Kidney epithelial cell (primary cell): ENCODE measurements at places on chromosomes 7 and 10.

- no peak for DNase-seq
These were observed 206.5 kb upstream of the CNTNAP2 start for GRCh38 chr7:145909991-145910513.

DNA sequence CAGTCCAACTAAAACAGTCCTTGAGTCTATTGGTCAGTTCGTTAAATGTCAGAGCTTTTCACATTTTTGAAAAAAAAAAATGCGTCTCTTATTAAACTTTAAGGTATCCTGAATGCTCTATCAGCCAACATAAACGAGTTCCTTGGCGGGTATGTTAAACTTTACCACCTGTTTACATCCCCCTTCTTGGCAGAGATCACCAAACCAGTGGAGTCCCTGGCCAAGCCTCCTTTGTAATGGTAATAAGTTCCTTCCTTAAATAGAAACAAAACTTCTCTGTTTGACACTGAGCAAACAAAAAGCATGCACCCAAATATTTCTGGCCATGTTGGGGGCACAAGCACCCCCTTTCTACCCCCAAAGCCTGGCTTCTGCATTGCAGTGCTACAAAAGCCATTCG is 3.2 kb downstream of the TRIL start:
- DNase-seq: no peak

GRCh38 chr7:88912852-88913251 is 117.3 kb upstream of the TEX47 start:
- DNase-seq: no peak

DNA sequence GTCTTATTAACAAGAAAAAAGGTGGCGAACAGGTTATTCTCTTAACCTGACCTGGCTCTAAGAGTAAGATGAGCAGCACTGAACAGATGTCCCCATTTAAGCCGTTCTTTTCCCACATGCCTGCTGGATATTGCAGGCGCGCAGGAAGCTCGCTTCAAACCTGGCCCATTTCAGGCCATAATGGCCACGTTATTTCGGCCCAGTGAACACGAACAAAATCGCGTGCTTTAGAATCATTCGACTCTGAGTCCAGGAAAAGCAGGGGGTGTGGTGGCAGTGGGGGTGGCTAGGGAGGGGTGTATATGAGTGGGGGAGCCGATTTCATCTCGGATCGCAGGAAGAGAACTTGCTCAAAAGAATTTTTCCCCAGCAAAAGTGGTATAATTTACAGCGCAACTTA is 6.6 kb upstream of the SP8 start:
- DNase-seq: no peak

GRCh38 chr10:86265895-86266259 is 100.7 kb downstream of the GRID1 start:
- no peak for DNase-seq

DNA sequence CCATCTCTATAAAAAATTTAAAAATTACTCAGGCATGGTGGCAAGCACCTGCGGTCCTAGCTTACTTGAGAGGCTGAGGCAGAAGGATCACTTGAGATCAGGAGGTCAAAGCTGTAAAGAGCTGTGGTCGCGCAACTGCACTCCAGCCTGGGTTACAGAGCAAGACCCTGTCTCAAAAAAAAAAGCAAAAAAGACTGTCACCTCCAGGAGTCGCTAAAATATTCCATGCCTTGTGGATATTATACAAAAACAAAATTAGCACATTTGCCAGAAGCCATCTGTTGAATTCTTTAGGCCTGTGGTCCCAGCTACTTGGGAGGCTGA is 87.0 kb upstream of the SDK1 start:
- DNase-seq: no peak

DNA sequence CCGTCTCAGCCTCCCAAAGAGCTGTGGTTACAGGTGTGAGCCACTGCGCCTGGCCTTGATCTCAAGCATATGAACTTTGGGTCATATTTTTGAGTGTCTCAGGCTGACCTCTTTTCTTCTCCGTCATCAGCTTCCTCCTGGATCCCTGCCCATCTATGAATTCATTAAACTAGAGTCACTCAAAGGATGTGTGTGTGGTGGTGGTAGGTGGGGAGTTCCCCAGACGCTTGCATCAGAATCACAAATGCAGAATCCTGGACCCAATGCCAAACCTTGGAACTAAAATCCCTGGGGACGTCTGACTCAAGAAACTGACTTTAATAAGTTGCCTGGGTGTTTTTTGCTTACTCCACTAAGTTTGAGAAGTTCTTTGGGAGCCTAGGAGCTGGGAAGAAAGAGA is 6.7 kb upstream of the CREB5 start:
- DNase-seq: no peak

- DNase-seq: no peak
These were observed 268.9 kb upstream of the KLF6 start for GRCh38 chr10:4053940-4054339.

- no peak for DNase-seq
These were observed 19.7 kb downstream of the CLRN3 start for GRCh38 chr10:127872871-127873600.

- no peak for DNase-seq
These were observed 55.6 kb downstream of the DNAJB6 start for GRCh38 chr7:157392256-157393037.

DNA sequence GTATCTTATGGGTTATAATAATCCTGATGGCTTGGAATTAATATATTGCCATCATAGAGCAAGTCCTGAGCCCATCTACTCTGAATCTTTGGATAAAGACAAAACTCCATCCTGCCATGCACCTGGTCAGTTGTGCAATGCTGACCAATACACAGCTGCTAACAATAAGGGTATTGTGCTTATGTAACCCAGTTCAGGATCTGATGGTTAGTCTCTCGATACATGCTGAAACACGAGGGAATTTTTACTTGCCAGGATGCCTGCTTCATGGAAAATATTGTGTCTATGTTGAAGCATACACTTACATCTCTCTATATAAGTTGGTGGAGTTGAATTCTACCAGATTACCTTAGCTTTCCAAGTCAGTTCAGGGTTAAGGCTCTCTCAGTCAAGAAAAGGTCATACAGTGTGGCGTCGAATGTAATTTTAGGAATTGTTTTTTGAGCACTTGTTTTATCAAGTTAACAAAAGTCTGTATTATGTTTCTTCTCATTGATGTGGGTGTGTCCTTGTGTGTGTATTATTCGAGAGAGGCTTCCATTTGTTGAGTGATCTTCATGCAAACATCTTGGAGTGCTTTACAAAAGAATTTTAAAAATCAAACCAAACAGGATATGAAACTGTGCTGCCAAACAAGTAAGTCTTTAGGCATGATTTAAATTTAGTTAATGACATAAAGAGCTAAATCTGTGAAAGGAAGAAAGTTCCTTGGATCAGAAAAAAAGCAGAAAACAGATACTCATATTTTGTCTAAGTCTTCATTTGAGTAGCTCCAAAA is 449.1 kb downstream of the SUGCT start:
- no peak for DNase-seq

DNA sequence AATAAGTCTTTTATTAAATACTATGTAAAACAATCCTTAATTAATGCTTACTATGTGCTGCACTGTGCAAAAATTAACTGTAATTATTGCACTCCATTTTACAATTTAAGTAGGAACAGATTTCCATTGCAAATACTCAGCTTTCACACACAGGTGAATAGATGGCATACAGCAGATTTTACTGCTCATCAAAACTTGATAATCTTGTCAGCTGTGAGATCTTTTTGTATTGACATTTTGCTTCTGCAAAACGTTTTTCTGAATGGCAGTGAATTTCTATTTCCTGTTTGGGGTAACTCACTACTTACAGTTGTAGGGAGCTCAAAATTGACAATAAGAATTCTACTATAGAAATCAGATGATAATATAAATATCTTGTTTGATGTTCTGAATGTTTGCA is 220.0 kb upstream of the MAGI2 start:
- no peak for DNase-seq

DNA sequence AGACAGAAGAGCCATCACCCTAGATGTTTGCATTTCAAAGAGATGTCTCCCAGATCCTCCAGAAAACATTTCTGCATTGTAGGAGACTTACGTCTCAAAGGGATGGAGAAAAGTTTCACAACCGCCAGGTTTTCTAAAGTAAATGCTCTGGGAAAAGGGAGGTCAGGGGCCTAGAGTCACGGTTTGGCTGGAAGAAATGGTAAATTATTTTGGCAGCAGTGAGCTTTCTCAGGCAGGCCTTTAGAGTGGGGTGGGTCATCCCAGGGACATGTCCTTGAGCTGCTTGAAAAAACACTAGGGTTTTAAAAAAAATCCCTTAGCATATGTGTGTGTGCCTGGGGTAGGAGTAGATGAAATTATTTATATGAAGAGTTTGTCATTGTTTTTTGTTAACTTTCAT is 728.8 kb downstream of the TYW1 start:
- no peak for DNase-seq

- no peak for DNase-seq
These were observed 147.4 kb downstream of the TEX36 start for GRCh38 chr10:125535559-125535958.

GRCh38 chr7:91551377-91552175 is 287.3 kb downstream of the FZD1 start:
- no peak for DNase-seq

- peak; percentile 58 for DNase-seq
These were observed 134.6 kb upstream of the TCF7L2 start for GRCh38 chr10:112815269-112816032.

DNA sequence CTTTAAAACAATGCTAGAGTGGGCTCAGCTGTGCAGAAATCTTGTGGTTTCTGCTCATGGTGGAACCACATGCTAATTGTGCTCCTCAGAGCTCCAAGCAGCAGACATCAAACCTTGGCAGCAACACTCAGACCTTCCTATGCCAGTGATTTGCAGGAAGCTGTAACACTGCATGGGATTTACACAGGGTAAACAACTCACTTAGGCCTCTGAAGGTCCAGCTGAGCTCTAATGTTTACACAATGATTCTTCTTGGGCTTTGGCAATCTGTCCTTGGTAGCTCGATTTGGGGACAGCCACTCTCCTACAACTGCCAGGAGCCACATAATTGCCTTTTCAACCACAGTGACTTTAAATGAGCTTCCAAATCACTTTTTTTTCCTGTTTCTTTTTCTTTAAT is 97.7 kb upstream of the PDLIM1 start:
- no peak for DNase-seq

- DNase-seq: no peak
These were observed 132.7 kb upstream of the YAE1 start for GRCh38 chr7:39433550-39433949.

DNA sequence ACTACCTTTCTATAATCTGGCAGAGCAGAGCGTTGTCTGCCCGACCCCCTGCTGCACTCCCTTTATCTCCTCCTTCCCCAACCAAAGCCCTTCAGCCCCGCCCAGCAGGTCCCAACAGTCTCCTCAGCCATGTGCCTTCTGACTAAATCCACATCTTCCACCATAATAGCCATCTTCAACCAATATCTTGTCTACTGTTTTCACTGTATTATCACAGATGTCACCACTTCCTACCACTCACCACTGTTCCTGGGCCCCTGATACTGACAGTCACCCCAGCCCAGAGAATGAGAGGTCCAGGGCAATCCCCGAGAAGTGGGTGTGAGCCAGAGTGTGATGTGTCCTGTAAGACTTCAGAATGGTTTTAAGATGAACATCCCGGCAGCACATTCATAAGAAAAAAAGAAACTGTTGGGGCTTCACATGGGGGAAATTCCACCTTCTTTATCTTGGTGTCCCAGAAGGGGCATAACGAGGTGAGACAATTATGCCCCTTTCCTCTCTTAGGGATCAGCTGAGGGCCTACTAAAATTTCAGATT is 25.3 kb downstream of the CCDC6 start:
- no peak for DNase-seq

- no peak for DNase-seq
These were observed 10.2 kb downstream of the ADGRA1 start for GRCh38 chr10:133097961-133098360.

DNA sequence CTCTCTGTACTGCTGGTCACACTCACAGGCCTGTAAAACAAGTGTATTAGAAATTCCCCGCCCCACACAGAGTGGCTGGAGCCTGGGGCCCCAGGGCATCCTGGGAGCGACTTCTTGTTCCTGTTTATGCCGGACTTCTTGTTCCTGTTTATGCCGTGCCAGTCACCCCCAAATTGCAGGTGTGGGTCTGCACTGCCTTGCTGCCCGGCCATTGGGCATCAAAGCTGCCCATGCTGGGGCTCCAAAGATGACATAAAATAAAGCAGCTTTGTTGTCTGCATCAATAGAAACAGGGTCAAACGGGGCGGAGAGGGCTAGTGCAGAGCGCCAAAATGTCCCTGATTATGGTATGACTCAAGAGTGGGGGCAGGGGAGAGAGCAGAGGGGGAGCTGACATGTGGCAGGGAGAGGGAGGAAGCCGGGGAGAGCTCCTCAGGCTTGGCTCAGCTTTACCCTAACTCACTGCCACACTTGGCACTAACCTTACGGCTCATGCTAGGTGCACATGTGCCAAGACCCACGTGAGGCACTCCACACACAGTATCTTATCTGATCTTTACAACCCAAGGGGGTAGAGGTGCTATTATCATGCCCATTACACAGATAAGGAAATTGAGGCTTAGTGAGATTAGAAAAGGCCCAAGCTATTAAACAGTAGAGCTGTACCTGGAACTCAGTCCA is 98.4 kb downstream of the PIP4K2A start:
- DNase-seq: no peak

GRCh38 chr7:150393325-150393724 is 14.2 kb downstream of the ZNF775 start:
- no peak for DNase-seq

DNA sequence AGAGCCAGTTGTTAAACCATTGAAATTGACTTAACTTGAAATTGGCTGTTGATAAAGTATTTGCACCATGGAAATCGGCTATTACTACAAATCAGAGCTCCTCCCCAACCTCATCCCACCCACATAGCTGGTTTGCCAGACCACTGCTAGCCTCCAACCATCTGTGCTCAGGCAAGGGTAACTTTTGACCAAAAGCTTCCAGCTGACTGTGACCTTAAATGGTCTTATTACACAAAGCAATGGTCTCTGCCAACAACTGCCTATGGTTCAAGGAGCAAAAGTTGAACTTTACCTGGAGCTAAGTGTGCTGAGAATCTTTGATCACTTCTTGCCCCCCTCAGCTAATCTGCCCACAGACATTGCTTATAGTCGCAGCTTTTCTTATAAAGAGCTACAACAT is 48.5 kb upstream of the ADRB1 start:
- no peak for DNase-seq

GRCh38 chr7:151792086-151792485 is 84.8 kb downstream of the PRKAG2 start:
- no peak for DNase-seq

GRCh38 chr10:132354356-132355094 is 22.5 kb downstream of the LRRC27 start:
- DNase-seq: no peak

DNA sequence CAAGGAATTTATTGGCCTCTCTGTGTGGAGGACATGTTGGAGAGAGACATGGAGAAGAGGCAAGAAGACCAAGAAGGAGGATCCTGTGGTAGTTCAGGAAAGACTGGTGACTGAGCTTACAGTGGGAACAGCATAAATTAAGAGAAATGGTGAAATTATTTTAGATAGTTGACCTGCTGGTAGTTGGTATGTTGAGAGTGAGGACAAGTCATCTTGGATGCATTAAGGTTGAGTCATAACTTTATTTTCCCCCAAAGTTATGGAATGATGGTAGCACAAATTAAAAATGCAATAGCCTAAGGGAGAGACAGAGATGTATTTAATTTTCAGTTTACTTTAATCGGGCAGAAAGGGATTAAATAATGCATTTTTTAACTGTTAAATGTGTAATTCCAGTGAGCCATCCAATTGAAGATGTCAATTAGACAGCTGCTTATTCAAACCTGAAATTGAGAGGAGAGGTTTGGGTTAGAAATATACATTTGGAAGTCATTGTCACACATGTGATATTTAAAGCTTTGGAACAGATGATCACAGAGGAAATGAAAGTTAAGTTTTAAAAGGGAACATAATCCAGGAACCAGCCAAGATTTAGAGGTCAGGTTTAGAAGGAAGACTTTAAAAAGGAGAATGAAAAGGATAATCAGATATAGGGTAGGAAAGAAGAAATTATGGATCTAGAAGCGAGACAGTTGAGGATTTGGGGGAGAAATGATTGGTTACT is 80.6 kb downstream of the DGKB start:
- DNase-seq: no peak
